ENCODE measurements at places on chromosomes 3 and 15.

DNA sequence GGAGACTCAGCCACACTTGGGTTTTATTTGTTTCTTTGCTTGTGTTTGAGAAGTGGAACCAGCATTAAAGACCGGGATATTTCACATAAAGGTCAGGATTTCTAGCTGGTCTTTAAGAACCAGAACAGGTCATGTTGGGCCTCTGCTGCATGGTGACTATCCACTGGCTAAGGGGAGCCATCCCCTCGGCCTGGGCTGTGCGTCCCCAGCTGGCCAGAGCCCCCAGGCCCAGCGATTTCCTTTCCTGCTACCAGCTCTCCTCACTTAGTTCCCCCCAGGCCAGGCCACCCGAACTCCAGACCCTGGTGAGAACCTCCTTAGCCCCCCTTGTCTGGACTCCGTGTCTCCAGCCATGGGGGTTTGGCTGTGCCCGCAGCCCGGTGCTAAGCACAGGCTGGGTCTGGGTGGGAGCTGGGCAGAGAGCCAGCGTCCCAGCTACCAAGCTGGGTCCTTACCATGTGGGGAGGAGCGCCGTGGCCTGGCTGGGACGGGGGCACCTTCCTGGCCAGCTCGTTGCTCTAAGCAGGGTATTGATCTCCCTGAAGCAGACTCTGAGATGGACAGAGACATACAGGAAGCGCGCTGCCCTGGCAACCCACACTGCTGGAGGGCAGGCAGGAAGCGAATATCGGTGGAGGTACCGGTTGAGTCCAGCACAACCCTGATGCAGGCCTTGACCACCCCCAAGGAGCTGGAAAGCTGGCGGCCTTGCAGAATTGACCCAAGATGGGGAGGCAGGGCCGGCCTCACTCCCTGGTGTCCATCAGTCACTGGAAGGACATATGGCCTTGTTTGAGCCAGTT, 49.4 kb downstream of the KLF15 start:
- DNase-seq: no peak

DNA sequence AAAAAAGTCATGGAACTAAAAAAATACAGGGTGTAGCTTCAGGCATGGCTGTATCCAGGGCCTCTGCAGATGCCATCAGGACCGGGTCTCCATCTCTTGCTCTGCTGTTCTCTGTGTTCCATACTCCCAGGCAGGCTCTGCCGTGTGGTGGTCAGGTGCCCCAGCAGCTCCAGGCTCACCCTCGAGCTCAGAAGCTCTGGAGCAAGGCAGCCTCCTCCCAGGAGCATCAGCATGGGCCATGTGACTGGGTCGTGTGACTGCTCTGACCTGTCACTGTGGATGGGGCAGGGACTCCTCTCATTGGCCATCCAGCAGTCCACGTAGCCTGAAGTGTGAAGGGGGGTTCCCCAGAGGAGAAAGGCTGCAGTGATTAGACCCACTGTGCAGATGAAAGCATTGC, 8.5 kb downstream of the FBLN2 start:
- DNase-seq: no peak

DNA sequence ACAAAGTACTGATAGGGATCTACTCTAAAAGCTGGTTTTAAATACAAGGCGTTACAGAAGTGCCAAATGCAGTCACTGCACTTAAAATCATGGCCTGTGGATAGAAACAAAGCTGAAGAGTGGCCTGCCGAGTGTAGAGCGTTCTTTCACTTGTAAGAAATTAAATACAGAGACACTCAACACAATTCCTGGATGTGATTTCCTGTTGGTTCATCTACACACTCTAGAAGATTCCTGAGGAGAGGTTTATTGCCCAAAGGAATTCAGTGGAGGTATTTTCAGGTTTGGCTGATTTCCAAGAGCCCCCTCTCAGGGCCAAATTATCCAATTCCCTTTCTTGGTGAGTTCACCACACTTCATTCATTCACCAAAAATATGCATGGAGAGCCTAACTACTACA, 200.3 kb upstream of the IL12A start:
- no peak for DNase-seq

DNA sequence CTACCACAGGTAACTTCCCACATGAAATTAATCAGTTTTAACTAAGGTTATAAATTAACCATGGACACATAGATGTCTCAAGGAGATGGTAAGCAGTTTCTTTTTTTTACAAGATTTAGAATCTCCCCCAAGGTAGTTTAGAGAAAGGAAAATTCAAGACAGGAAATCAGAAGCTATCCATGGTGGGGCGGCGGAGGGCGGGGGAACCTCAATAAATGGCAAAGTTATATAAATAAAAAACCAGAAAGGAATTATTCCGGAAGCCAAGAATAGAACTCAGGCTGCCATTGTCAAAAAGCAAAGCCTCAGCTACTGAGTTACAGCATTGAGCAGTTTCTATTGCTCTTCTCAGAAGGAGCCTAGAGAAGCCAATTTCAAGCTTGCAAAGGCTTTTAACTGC, 172.1 kb upstream of the SMAD3 start:
- DNase-seq: no peak

DNA sequence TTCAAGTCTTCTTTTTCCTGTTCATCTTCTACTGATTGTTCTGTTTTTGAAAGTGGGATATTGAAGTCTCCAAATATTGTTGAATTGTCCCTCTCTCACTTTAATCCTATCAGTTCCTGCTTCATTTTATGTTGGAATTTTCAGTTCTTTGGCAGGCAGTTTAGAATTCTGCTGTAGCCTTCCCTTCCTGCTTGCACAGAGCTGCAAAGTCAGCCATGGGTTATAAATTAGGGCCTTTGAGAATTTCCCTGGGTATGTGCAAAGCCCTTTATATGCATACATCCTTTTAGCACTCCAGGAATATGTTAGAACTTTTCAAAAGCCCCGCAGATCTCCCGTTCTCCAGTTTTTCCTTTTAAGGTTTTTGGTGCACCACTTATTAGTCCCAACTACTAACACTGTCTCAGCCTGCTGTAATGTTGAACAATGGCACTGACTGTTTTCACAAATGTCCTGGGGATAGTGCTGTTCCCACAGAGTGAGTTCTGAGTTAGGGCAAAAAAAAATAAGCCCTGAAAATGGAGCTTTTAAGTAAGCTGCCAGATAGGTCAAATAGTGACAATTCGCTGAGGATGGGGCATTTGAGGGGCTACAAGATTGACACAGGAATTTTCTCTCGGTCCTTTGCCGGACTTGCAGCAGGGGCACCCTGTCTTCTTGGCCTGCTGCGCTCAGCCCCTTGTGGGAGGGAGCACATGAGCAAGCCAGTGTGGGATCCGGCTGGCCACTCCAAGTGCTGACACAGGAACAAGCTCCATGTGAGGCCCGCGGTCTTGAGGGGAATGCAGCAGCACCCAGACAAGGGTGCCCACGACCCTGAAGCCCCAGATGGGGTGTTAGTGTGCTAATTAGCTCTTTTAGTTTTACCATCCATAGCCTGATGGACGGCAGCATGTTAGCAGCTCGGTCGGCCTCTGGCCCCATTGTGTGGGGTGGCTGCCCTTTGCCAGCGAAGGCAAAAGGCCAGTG, 96.0 kb downstream of the VPS8 start:
- DNase-seq: no peak

DNA sequence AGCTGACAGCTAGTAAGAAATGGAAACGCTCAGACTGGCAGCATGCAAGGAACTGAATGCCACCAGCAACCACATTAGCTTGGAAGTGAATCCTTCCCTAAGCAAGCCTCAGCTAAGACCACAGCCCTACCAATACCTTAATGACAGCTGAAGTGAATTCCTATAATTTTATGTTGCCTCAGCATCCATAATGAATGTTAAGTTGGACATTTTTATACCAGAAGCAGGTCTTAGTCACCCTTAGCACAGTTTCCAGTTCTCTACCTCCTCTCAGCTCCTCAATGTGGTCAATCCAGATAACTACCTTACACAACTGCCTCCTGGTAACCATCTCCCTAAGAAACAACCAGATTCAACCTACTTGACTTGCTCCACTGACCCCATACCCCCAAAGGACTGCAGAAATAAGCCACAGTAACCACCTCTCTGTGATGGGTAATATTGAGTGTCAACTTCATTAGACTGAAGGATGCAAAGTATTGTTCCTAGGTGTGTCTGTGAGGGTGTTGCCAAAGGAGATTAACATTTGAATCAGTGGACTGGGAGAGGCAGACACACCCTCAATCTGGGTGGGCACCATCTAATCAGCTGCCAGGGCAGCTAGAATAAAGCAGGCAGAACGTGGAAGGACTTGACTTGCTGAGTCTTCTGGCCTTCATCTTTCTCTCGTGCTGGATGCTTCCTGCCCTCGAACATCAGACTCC, 33.5 kb downstream of the NEDD4 start:
- DNase-seq: no peak

DNA sequence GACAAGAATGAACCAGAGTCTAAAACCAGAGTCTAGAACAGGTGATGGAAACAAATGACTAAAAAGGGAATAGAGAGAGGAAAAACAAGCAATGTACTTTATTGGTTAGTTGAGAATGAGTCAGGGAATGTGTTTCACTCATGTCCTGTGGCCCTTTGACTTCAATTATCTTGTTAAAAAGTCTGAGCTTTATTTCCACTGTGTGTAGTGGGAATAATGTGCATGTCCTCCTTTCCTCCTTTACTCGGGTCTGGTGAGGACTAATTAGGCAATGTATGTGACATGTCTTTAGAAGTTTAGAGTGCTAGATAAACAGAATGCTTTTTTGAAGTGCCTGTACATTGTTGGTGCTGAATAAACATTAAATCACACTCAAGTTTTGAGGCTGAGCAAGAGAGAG, 21.3 kb downstream of the LSAMP start:
- no peak for DNase-seq

GRCh38 chr3:42367903-42368302, 42.5 kb downstream of the LYZL4 start:
- no peak for DNase-seq

DNA sequence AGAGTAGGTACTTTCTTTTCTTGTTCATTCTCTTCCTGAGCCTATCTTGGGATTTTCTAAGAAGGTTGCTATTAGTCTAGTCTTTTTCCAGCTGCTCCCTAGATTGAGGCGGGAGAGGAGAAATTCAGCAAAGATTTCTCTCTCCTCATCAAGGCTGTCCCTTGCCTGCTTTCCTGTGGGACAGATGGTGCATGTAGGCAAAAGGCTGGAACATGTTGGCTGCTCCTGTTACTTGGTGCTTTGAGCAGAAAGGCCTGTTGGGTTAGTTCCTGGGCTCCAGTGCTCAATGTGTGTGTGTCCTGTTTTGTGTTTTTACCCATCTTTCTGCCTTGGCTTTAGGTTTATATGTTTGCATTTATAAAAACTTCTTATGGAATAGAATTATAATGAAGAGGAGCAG, 9.1 kb upstream of the SNRPN start:
- DNase-seq: no peak

- no peak for DNase-seq
Observed at GRCh38 chr3:50172626-50173220, 17.6 kb downstream of the SEMA3F start.

DNA sequence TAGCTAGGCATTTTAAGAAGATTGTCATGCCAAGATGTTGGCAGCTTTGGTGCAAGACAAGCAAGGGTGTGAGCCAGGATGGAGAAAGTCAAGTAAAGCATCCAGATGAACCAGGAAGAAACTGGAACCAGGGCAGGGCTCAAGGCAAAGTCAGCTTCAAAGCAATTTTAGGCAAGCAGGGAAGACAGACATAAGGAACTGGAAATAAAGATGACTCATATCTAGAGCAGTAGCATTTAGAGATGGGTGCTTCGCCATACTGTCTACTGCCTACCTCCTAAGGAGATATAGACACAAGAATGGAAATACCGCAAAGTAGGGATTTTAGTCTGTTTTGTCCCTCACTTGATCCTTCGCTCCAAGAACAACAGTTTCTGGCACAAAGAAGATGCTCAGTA, 59.9 kb downstream of the RYR3 start:
- DNase-seq: no peak

DNA sequence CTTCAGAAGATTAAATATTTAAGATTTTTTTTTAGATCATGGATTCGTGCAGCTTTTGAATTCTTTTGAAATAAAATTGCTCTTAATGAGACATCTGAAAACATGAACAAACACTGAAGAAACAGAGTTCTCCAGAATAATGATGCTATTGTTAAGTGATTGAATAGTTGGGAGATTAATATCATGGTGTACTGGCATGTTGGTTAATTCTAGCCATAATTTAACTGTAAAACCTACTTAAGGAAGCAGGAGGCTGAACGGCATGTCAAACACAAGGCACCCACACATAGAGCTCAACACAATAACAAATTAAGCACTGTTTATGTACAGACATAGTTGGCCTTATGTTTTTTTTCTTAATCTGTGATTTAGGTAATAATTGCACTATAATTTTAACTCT, 185.6 kb downstream of the RBMS3 start:
- no peak for DNase-seq

- no peak for DNase-seq
Observed at GRCh38 chr3:9201955-9202354, 47.5 kb downstream of the SRGAP3 start.

DNA sequence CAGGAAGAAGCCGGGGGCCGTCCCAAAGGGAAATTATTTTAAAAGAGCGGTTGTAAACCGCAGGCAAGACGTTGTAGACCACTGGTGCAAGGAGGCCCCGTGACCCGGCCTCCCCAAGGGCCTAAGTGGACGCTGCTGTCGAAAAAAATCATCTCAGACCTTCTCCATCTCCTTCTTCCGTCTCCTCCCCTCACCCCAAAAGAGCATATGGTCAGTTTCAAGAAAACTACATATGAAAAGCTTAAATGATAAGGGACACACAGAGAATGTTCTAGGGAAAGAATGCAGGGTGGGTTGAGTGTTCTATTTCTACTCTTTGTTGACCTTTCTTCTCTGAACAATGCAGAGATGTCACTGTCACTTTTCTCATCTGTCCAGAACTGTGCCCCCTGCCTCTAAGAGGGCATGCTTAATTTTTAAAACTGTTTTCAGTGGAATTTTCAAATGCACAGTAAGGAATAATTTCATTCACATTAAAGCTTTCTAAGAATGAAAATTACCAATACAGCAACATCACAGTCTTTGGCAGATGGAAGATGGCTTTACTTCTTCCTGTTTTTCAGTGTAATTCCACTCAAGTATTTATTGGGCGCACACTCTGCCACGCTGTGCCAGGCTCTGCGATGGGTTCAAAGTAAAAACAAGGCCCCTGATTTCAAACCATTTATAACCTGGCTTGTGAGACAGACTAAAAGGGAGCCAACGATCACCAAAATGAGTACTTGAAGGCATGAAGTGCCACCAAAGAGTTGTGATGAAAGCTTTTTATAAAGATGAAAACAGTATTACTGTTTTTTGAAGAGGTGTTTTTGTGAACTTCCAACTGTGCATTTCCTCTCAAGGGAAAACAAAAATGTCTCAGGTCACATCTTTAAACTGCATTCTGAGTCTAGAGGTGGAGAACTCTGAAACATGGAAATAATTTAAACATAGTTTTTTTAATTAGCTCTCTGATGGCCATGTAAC, 891 bp upstream of the TOP2B start:
- DNase-seq: no peak

- DNase-seq: no peak
Observed at GRCh38 chr3:16053794-16054193, 120.7 kb upstream of the GALNT15 start.

DNA sequence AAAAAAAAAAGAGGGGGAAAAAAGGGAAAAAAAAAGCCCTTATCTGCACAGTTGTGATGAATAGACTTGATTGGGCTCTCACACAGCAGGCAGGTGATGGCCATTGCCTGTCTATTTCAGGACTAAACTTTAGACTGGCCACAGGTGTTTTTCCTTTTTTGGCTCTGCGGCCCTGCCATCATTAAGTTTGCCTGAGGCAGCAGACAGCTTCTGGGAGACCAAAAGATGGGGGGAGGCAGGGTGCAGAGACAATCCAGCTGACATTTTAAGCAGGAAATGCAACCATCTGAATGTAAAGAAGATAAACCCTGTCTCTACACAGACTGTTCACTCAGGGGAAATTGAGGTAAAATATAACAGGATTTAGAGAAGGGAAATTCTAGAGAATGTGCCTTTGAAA, 295.0 kb upstream of the KCNH8 start:
- DNase-seq: no peak
